Fibroblast of skin of scalp (primary cell): ENCODE measurements at places on chromosomes 6 and 20.

GRCh38 chr6:124870611-124871459, 91.4 kb upstream of the RNF217 start:
- DNase-seq = peak; percentile 58

- DNase-seq = peak; percentile 60
Observed at GRCh38 chr6:14658886-14659561, 541.5 kb downstream of the CD83 start.

DNA sequence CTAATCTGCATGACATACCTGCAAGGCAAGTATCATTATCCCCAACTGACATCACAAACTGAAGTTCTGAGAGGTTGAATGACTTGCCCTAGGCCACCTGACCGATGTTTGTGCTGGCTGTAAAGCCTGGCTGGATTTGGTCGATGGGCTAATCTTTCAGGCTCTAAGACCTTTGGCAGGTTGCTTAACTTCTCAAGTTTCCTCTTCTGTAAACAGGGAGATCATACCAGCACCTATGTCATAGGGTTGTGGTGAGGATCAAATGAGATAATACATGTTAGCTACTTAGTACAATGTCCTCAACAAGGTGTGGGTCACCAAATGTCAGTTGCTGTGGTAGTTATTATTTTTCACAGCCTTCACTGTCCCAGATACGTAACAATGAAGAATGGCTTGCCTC, 14.2 kb downstream of the ANKRD66 start:
- no peak for DNase-seq

- DNase-seq = no peak
Observed at GRCh38 chr20:61328911-61329558, 77.0 kb downstream of the CDH4 start.

- DNase-seq = no peak
Observed at GRCh38 chr20:34979366-34980153, 23.9 kb downstream of the MYH7B start.

DNA sequence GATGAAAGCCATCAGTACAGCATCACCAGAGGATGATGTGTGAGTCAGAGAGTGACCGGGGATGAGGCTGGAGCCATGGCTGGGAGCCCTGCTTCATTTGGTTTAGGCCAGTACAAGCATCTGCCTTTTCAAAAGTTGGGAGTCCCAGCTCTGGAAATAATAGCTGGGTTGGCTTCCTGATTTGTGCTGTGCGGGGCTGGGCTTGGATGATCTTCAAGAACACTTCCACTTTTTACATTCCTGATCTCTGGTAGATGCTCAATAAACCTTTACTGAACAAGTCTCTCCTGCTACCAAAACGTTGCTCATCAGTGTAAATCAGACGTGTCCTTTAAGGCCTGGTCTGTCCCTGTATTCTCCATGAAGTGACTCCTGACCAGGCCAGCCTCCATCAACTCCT, 44.1 kb upstream of the ADGRF4 start:
- no peak for DNase-seq

DNA sequence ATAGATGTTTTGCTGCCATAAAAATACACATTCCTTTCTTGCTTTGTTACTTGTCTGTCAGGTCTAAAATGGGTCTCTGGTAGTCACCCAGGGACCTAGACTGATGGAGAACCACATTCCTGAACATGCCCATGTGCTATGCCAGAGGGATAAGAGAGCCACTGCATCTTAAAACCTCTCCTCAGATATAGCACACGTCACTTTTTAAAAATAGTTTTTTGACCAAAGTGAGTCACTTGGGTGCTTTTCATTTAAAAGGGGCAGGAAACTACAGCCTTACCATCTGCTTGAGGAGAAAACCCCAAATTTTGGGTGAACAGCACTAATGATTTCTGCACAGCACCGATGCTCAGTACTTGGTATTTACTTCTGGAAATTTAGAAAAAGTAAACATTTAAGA, 197.8 kb downstream of the OGFRL1 start:
- peak; percentile 22 for DNase-seq

- peak; percentile 38 for DNase-seq
Observed at GRCh38 chr6:85421181-85421580, 28.7 kb upstream of the NT5E start.

DNA sequence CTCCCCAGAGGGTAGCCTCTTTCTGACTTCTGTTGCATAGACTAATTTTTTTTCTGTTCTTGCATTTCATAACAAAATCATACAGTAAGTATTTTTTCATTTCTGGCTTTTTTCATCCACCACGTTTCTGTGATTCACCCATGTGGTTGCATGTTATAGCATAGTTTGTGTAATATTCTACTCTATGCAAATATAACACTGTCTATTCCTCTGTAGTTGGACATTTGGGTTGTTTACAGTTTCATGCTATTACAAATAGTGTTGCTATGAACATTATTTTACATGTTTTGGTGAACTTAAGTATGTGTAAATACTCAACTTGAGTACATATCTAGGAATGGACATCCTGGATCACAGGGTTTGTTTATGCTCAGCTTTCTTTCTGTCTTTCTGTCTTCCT, 187.2 kb upstream of the KCNG1 start:
- no peak for DNase-seq

- DNase-seq = peak; percentile 65
Observed at GRCh38 chr6:72321788-72322187, 300.1 kb upstream of the KCNQ5 start.

- peak; percentile 86 for DNase-seq
Observed at GRCh38 chr6:31822036-31822821, 5.3 kb upstream of the HSPA1B start.

DNA sequence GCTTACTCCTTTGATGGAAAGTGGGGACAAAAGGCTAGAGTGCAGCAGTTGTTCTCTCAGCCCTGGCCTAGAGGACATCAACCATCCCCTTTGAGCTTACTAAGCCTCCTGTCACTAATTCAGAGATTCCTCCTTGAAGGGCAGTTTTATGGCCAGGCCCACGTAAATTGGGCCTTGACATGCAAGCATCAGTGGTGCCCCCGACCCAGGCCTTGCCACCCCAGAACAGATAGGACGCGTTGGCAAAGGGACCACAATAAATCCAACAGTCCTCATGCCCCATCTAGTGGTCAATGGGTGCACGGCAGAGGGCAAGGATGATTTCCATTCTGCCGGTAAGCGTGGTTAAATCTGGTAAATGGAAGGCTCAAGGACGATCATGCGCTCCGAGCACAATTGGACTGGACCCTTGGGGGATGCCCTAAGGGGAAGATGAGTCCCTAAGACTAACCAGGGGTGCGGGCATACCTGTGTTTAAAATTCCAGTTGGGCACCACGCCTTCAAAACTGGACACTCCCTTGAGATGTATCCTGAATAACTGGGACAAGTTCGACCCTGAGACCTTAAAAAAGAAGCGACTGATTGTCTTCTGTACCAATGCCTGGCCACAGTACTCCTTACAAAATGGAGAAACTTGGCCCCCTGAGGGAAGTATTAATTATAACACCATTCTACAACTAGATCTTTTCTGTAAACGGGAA, 32.6 kb downstream of the CEP85L start:
- DNase-seq = peak; percentile 32
